Inflammatory macrophage treated with lipopolysaccharide for 1 hour (primary cell): ENCODE measurements at places on chromosomes 12 and 14.

DNA sequence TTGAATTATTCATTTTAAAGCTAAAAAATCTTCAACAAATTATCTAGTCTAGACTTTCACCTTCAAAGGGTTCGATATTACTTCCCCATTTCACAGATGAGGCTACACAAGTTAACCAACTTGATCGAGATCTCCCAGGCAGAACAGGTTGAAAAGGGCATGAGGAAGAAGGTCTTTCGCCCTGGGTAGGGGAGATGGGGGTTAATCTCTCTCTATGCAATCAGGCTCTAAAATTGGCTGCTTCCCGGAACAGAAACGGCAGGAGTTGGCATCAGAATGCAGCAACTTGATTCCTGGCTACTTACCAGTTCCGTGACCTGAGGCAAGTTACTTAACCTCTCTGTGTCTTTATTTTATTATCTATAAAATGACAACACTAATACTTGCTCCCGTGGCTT, 2.4 kb upstream of the CISTR start:
- DNase-seq = no peak

- DNase-seq = no peak
These were observed 176.6 kb downstream of the FOXN3 start for GRCh38 chr14:89240414-89240813.

- DNase-seq = no peak
These were observed 94.6 kb upstream of the PRICKLE1 start for GRCh38 chr12:42683933-42684801.

DNA sequence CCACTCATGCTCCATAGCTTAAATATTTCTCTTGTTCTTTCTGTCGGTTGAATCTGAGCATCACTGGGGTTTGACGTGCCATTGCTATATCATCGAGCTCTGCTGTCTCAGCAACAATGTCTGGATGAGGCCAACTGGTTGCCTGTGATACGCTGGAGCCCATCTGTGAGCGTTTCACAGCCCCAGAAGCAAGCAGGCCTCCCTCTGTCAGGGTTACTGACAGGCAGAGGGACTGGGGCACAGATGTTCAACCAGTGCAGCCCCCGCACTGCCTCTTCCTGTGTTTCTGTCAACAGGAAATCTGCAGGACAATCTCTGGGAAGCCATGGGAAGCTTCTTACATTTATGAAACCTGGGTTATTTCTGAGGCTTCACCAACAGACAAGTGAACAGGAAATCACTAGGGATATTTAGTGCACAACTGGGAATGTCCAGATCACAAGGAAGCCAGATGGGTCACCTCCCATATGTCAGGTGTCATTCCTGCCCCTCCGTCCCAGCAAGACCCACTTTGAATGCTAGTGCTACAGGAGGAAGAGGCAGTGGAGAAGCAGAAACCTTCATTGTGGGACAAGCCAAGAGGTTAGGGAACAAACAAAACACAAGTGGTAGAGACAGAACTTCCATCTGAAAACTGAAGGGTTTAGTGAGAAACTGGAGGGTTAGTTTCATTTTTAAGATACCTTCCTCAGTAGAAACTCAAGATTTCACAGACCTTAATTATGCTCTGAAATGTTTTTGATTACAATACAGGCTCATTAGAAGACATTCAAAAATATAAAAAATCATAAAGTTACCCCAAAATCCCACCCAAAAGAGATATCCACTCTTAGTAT, 24.1 kb downstream of the DMAC2L start:
- peak; percentile 29 for DNase-seq

- no peak for DNase-seq
These were observed 11.4 kb downstream of the SLC15A5 start for GRCh38 chr12:16266085-16266484.

DNA sequence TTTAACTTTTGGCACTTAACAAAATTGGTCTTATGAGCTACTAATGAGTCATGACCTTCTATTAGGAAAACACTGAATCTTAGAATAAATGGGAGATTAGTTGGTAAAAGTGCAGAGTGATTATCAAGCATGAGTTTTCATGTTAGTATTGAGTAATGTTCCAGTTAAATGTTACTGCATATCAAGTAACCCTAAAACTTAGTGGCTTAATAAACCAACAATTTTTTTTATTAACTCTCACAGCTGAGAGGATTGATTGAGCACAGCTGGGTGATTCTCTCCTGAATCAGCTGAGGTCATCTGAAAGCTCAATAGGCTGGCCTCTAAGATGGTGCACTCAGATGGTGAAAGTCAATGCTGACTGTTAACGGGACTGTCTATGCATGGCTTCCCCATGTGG, 248.6 kb downstream of the BCL11B start:
- DNase-seq = no peak
